DMS 273 treated with DMSO at 0.1 percent for 48 hours (cell line): ENCODE measurements at places on chromosomes 4 and X.

GRCh38 chr4:42607011-42607726 lies 49.7 kb downstream of the ATP8A1 start:
- no peak for DNase-seq

DNA sequence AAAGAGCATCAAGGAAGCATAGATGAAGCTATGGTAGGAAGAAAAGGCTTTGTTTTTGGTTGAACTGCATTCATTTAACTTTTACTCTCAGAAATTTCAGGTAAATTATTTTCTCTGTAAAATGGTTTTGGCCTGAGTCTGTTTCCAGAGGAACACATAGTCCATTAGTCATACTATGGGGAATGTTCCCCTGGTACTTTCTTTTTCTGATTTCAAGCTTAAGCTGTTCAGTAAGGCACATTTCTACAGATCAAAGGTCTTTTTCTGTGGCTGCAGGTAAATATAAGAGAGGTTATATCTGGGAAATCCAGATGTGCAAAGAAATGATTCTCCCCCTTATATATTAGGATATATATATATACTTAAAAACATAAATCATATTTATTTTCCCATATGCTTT lies 1744.4 kb upstream of the ADGRL3 start:
- DNase-seq, result no peak

GRCh38 chrX:139739138-139739537 lies 31.2 kb upstream of the MCF2 start:
- no peak for DNase-seq

DNA sequence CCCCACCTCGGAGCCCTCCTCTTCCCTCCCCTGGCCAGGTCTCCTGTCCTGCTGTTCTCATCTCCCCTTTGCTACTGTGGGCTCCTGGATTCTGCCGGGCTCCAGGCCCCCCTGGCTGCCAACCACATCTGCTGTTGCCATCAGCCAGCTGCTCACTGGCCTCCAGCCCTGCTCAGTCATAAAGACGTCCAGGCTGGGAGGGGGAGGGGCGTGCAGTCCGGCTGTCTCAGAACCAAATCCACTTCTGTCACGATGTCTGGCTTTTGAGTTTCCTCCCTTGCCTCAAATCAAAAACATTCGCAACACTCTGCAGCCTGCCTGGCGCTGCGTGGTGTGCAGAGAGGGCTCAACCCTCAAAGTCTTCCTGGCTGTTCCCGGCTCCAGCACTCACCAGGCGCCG lies 7.1 kb downstream of the RASL11B start:
- DNase-seq, result peak; percentile 90

- DNase-seq, result no peak
These were observed 782.8 kb upstream of the MAGEB2 start for GRCh38 chrX:29432534-29432933.

DNA sequence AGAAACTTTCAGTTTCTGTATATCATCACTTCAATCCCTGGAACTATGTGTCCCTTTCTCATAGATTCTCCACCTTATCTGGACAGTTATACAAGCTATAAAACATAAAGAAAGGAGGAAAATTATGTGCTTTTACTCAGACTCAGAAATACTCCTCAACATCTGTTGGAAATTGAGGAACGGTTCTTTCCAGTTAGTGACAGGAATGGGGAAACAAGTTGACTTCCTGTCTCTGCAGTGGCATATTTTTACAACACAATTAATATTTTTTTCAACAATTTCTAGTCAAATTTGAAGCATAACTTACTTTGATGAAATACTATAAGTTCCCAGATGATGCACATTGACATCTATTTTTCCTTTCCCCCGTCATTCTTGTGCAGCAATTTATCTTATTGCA lies 27.9 kb downstream of the ABHD18 start:
- no peak for DNase-seq

- DNase-seq, result peak; percentile 86
These were observed 459.4 kb downstream of the DTHD1 start for GRCh38 chr4:36740796-36741310.

DNA sequence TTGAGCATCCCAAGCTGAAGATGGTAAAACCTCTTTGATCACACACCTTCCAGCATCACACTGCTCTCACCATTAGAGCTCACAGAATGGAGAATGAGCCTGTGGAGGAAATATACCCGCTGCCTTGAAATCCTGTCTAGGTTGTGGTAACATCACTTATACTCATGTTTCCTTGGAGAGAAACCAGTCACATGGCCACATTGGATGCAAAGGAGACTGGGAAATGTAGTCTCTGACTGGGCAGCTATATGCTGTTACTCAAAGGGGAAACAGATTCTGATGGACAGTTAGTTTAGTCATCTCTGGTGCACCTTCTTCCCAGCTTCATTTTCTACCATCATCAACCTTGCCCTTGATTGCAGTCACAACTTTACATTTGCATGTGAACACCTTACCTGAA lies 286.3 kb downstream of the ANKRD50 start:
- DNase-seq, result no peak

DNA sequence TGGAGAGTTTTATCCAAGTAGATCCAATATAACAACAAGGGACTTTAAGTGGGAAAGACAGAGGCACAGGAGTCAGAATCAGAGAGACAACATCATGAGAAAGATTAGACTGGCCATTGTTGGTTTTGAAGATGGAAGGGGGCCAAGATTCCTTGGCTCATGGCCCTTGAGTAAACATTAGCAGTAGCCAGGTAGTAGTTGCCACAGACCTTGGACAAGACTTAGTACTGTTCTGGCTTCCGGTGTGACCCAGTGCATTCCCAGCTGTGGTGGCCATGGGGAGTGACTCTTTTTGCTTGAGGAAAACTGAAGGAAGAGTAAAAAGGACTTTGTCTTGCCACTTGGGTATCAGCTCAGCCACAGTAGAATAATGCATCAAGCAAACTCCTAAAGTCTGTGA lies 462.2 kb upstream of the CPXCR1 start:
- no peak for DNase-seq

GRCh38 chr4:7369511-7369910 lies 65.2 kb downstream of the PSAPL1 start:
- DNase-seq, result no peak

DNA sequence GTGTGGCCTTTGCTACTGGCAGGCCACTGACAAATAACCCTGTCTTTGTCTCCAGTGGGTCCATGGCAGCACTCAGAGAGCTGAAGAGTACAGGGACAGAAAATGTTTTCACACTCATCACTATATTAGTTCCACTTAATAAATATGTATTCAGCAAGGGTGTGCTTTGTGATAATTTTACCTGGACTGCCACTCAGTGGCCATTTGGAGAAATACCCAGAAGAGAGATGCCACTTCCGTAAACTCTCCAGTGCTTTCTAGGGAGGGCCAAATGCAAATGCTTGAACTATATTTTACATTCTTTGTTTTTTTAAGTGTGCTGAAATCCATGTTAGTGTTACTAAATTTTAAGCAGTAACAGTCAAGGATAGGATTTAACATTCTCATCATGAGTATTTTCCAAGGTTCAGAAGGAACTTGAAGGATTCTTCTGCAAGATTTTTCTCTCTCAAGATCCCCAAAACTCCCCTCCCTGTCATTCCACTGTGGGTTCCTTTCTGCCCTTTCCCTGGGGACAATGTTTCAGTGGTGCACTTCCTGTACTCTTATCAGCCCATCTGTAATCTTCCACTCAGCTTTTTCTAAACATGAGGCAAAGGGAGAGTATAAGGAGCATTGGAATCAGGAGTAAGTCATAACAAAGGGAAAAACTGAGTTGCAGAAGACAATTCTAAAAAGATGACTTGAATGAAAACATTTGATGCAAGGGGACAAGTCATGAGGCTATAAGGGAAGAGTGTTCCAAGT lies 46.0 kb downstream of the TFDP3 start:
- DNase-seq, result no peak

DNA sequence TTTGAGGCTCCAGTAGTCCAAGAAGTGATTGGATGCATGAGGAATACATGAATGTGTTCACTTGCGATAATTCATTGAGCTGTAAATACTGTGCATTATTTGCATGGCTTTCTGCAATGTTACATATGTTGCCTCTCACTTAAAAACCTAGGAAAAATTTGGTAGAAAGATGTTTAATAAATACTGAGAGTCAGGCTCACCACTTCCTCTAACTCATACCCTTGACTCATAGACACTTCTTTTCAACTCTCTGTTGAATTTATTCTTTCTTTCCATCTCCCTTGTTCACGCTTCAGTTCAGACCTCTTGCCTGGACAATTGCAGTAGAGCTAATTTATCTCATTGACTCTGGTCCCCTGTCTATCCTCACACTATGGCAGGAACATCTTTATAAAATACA lies 35.8 kb upstream of the LEF1 start:
- DNase-seq, result no peak

DNA sequence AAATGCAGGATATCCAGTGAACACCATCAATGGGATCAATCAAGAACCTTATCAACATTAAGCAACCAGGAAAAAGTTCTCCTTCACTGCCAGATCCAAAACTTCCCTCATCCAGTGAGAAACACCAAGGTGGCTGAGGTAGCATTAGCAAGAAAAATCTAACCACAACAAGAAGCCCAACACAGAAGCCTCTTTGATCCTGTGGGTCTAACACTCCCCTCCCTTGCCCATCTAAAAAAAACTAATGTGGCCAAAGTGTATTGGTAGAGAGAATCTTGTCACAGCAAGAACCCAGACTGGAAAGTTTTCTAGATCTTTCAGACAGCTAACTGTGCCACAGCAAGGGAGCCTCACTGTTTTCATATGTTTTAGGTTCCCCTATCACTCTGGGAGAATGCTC lies 558.0 kb downstream of the STPG2 start:
- no peak for DNase-seq

- no peak for DNase-seq
These were observed 28.7 kb downstream of the PAPSS1 start for GRCh38 chr4:107691378-107691777.

DNA sequence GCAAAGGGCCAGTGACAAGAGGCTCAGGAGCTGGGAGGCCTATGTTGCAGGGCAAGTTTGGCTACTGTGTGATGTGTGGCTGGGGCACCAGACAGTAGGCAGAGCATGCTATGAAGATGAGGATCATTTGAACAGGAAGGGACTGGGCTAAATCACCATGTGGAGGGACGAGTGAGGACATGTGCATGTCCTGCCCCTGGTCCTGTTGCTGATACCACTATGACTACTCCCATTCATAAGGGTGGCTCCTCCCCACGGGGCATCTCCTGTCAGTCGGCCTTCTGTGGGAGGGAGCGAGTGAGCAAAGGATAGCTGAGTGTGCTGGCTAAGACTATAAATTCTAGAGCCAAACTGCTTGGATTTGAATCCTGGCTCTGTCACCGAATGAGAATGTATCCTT lies 139.2 kb downstream of the TMEM164 start:
- DNase-seq, result no peak

GRCh38 chr4:128385683-128386304 lies 98.2 kb upstream of the PGRMC2 start:
- DNase-seq, result no peak

DNA sequence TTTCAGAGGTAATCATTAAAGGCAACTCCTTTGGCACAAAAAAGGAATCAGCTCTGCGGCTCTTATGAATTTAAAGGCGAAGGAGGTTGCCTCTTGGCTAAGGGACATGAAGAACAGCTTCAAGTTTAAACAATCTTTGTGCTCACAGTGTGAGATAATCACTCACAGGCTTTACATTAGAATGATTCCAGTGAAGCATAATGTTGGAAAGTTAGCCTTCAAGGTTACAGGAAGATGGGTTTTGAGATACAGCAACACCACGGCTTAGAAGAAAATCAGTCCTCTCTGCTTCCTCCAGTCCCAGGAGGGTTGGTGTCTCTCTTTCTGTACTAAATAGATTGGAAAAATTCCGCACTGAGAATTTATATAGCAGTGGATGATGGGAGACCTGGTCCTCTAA lies 11.6 kb upstream of the SCD5 start:
- no peak for DNase-seq

DNA sequence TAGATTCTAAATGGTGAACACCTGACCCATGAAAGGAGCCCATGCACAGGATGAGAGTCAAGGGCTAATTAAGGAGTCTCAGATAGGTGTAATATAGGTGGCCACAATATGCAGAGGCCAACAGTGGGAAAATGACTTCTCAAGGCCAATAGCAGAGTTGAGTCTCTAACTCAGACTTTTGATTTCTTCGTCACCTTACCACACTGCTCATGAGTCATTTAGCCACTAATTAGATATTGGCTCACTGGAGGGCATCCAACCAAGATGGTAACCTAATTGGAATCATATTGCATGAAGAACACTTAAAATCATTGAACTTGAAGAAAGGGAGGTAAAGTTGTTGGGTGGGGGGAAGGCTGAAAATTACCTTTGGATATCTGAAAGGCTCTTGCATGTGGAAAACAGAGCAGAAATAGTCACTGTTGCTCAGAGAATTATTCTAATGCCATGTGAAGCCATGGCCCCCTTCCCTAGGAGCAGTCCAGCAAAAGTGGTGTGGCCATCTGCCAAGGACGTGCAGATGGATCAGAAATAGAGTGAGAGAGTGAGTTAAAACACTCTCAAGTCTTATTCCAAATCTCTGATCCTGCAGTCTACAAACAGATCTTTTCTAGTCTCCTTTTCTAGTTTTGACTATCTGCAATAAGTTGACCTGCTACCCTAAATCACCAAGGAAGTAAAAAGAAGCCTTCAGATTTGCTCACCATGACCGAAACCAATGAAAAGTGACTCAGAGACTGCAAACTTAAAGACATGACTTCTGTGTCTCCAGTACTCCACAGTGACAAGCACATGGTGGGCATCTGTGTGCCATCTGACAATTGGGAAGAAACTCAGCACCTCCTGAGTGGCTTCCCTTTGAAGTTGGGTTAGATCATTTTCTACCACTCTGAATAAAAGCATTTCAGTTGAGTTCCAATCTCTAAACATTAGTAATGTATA lies 93.9 kb upstream of the C1QTNF7 start:
- DNase-seq, result no peak

DNA sequence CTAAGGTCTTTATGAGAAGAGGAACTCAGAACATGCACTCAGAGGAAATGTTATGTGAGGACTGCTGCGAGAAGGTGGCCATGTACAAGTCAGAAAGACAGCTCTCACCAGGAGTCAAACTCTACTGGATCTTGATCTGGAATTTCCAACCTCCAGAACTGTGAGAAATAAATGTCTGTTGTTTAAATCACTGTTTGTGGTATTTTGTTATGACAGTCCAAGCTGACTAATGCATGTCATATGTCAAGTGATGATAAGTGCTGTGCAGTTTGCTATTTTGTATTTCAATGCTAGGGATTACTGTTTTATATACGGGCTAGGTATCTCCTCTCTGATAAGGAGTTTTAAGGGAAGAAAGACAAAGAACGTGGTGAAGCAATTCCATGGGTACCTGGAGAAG lies 162.3 kb downstream of the CPEB2 start:
- DNase-seq, result no peak

GRCh38 chr4:92825791-92826190 lies 522.0 kb downstream of the GRID2 start:
- DNase-seq, result no peak

DNA sequence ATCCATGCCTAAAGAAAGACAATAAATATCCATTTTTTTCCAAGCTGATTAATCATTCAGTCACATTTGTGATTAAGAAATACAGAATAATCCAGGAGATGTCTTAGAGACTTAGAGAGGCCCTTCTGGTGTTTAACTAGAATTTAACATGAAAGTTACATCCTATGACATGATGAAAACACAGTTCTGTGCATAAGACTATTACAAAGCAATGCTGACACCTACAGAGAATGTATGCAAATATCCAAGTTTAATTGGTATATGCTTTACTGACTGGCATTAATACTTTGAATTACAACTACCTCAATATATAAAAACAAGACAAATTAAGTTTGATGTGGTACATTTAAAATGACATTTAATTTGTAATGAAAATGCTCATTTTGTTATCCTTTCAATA lies 17.8 kb upstream of the TLL1 start:
- no peak for DNase-seq

GRCh38 chrX:17328837-17329236 lies 46.2 kb upstream of the NHS start:
- DNase-seq, result no peak

- no peak for DNase-seq
These were observed 33.0 kb downstream of the GRIA3 start for GRCh38 chrX:123217077-123217476.
